ENCODE measurements at places on chromosomes 16 and 17.

DNA sequence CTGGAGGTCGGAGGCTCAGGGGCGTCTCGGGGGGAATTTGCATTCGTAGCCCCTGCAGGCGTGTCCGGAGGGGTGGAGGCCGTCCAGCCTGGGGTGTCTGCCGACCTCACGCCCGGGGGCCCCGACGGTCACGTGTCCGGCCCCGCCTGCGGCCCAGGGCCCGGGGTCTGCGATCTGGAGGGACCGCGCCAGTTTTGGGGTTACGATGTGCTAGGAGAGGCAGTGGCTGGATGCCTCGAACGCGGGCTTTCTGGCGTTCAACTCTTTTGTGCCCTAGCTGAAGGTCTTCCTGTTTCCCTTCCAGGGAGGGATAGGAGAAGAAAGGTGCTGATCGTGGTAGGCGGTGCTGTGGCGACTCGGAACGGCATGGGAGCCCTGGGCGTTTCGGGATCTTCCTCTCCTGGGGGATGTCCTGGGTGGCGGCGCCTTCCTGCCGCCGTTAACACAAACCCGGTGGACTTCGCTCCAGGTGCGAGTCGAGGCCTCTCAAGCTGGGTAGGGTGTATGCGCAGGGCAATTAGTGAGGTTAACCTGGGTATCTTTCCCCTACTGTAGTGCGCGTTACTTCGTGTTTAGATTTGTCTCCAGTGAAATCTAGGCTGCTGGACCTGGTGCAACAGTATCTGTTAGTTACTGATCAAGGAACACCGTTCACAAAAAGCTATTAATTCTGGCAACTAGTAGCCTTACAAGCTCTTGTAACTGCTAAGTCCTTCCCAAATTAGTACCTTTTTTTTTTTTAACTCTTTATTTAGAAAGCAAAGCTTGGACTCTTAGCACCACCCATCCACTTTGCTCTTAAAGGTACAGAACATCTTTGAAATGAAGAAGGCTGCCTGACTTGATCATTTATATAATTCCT is 1.3 kb downstream of the AKAP1 start:
- no peak for DNase-seq

GRCh38 chr16:26365161-26365940 is 673.6 kb downstream of the HS3ST4 start:
- DNase-seq = no peak

DNA sequence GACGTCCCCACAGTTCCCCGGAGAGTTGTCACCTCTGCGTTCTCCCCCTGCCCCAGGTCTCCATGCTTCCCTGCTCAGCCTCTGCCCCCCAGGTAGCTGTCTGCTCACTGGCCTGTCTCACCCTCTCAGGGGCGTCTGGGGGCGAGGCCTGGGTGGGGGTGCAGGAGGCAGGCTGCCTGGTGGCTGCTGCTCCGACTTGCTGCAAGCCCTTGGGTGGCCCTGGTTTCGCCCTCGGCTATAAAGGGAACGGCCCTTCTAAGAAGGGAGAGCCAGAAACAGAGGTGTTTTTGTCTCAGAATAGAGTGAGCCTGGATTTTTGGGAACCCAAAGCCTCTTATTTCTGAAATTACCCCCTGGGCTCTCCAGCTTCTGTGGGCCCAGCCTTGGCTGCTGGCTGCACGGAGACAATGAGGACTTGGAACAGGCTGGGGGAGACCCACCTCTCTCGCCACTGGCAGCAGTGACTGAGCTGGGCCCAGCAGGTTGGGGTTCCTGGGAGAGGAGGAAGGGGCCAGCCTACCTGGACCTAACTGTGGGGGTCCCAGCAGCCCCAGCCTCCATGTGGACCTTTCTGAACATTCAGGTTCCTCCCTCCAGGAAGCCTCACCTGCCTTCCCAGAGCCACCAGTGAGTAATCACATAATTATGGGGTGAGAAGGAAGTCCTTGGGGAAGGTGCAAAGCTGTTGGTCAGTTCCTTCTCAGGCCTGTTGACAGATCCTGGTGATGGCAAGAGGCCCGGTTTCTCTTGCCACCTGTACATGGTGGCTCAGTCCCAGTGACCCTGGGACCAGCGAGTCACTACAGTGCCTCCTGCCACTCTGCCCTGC is 15.5 kb upstream of the SPNS2 start:
- no peak for DNase-seq

- DNase-seq = no peak
These were observed 2.2 kb downstream of the SP2 start for GRCh38 chr17:47898241-47898640.

GRCh38 chr17:50506298-50506697 is 1.9 kb upstream of the MYCBPAP start:
- DNase-seq = no peak

DNA sequence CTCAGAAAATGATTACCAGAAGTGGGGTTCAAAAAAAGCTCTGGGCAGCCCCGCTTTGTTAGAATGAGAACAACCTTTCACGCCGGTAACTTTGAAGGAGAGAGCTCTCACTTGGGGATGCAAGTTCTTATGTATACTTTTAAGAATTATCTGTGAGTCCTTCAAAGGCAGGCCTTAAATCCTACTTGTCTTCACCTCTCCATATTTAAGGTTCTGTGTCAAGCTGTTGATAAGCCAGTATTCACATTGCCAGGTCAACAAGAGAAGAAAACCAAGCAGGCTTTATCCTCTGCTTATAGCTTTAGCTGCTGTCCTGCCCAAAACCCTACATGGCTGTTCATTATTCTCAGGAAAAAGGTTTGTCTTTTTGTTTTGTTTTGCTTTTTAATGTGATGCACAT is 42.9 kb downstream of the CDRT4 start:
- no peak for DNase-seq

DNA sequence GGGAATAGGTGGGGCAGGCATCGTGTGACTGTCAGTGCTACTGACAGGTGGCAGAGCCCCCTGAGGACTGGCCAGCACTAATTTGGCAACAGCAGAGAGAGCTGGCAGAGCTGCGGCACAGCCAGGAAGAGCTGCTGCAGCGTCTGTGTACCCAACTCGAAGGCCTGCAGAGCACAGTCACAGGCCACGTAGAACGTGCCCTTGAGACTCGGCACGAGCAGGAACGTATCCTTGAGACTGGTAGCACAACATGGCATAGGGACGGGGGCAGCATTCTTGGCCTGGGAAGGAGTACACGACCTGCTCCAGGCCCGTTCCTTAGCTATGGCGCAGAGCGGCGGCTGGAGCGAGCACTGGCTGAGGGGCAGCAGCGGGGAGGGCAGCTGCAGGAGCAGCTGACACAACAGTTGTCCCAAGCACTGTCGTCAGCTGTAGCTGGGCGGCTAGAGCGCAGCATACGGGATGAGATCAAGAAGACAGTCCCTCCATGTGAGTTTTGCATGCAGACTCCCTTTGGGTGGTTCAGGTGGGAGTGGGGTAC is 3.0 kb upstream of the NRN1L start:
- DNase-seq = no peak

DNA sequence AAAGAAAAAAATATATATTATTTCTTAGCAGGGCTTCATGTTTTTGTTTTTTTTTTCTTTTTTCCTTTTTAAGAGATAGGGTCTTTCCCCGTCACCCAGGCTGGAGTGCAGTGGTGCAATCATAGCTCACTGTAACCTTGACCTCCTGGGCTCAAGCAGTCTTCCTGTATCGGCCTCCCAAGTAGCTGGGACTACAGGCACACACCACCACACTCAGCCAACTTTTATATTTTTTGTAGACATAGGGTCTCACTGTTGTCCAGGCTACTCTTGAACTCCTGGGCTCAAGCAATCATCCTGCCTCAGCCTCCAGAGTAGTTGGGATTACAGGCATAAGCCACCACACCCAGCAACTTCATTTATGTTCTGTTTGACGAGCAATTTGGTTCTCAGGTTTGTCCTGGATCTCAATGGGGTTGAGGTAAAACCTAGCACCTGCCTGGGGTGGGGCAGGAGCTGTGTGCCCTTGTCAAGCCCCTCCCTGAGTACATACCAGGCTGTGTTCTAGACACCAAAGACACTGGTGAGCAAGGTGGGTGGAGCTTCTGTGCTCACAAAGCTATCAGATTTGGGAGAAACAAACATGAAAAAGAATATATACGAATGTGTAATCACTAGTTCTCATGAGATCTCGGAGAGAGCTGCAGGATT is 19.2 kb downstream of the GPT2 start:
- no peak for DNase-seq

DNA sequence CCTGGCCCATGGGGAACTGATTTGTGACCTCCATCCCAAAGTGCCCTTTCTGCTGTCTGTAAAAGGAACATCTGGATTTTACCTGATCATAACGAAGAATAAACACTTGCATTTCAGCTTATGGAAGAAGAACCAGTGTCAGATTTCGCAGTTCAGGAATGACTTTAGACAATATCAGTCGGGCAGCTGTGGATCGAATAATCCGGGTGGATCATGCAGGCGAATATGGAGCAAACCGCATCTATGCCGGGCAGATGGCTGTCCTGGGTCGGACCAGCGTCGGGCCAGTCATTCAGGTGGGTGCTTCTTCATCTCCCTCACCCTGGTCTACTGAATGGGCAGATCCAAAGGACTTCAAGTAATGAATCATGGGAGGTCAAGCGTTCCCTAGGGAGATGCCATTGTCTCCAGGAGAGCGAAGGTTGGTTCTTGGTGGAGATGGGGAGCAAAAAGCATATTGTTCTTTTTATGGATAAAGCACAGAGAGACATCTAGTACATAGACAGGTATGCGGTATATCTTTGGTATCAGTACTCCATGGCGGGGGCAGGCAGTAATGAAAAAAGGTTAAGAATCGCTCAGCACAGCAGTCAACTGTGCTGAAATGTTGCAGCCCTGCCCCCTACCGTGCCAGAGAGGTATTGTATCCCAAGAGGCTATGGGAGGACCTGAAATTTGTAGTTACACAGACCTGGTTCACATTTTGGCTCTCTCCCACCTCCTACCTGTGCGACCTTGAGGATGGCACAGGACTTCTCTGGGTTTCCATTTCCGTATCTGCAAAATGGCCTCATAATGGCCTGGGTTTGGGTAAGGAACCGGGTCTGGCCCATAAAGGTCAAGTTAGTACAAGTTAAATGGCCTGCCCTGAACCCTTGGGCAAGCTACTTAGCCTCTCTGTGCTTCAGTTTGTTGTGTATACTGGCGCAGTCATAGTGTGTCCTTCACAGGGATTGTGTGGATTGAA is 4.7 kb downstream of the COQ7 start:
- no peak for DNase-seq

DNA sequence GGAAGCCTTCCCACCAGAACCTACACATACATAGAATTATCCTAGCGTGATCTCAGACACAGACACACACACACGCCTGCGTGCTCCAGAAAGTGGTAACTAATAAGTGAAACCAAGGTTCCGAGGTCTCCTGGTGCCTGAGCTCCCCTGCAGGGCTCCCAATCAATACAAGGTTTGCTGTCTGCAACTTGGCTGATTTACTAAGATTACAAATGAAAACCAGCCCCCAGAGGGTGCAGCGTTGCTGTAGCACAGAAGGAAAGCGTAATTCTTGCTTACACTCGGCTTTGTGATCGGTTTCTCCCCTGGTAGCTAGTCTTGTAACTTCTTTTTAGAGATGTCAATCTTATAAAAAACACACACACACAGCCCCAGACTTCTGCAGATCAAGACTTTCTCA is 334.1 kb upstream of the XYLT1 start:
- no peak for DNase-seq

- no peak for DNase-seq
These were observed 3.2 kb downstream of the PITPNA start for GRCh38 chr17:1559047-1560043.

GRCh38 chr17:72165867-72166439 is 45.1 kb downstream of the SOX9 start:
- no peak for DNase-seq

DNA sequence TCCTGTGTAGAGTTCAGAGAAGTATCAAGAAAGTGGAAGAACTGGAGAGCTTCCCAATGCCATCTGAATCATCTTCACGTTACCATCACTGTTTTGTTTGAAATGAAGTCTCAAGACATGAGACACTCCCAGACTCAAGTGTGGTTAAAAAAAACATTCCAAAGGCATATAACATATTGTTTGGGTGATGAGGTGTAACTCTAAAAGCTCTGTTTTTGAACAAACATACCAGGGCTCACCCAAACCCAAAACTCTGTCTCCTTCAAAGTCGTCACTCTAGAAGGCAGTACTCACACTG is 6.3 kb upstream of the ZCCHC14 start:
- no peak for DNase-seq
